ENCODE measurements at places on chromosomes 6 and 20.

GRCh38 chr20:3068986-3069900 lies 2.2 kb upstream of the OXT start:
- DNase-seq: no peak

- DNase-seq: no peak
Observed at GRCh38 chr6:42507901-42508300, 55.9 kb upstream of the UBR2 start.

GRCh38 chr20:479487-479886 lies 17.2 kb upstream of the TBC1D20 start:
- DNase-seq: no peak

DNA sequence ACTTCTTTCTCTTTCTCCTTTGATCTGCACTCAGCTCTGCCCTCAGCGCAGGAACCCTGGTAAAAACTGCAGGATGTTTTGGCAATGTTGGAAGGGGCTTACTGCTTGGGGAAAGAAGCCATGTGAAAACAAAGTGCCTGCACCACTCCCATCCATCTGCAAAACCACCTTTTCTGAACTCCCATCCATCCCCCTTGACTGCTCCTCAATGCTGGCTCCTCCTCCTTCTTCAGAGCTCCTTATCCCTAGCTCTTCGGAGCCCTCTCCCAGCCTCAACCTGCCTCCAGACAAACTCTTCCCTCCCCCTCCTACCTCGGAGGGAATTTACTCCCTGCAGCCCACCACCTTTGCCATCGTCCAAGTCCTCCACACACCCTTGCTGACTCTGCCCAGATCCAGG lies 4.2 kb upstream of the ZBTB12 start:
- no peak for DNase-seq

DNA sequence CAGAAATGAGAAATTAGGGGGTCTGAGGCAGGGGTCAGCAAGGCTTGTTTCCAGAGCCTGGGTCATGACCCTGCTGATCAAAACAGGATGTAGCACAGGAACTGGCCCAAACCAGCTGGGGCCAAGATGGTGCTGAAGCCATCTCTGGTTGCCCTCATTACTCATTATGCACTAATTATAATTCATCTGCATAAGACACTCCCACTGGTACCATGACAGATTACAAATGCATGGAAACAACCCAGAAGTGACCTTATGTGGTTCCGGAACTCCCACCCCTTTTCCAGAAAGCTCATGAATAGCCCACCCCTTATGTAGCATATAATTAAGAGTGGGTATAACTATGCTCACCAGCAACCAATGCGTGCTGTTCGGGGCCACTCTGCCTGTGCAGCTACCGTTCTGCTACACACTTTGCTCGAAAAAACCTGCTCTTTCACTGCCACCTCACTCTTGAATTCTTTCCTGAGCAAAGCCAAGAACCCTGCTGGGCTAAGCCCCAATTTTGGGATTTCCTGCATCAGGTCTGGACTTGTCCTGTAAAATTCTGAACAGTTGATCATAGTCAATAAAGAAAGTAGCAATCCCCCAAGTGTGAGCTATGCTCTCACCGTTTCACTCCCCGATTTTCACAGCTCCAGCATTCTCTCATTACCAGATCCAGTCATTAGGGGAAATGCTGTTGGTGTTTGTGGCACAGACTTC lies 122.3 kb downstream of the WDR27 start:
- DNase-seq: no peak

GRCh38 chr6:41442800-41443501 lies 103.2 kb upstream of the FOXP4 start:
- peak; percentile 76 for DNase-seq

GRCh38 chr20:16761305-16761829 lies 13.2 kb downstream of the OTOR start:
- DNase-seq: peak; percentile 70

DNA sequence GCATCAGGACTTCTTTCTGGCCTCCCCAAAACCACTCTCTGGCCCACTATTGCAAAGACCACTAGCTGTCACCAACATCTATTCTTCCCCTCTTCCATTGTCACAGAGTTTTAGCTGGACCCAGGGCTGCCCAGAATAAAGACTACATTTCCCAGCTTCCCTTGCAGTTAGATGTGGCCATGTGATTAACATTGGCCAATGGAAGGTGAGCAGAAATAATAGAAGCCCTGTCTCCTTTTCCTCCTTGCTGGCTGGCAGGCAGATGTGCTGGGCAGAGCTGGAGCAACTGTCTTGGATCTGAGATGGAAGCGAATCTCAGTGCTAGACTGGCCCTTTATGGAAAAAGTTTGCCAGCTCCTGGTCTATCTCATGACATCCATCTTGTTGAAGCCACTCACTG lies 97.0 kb downstream of the KCNB1 start:
- DNase-seq: peak; percentile 40

DNA sequence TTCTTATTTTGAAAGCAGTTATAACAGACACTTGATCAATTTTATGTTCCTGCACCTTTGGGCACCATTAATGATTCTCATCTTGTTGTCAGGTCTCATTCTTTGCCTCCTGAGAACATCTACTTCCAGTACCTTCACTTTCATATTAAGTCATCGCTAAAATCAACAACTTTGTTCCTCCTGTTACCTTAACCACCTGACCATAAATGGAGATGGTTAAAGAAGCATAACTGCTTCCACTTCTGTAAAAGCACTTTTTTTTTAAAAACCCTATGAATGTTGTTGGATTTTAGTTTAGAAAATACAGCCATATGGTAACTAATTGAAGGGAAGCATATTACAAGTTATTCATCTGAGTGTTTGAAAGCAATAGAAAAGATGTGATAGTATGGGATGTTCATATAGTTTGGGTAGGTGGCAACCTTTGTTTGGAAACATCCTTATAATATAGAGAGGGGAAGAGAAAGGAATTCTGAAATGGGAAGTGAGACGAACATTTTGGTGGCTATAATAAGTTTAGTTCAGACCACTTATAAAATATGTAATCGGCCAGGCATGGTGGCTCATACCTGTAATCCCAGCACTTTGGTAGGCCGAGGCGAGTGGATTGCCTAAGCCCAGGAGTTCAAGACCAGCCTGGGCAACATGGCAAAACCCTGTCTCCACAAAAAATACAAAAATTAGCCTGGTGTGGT lies 53.9 kb downstream of the AFG1L start:
- no peak for DNase-seq

DNA sequence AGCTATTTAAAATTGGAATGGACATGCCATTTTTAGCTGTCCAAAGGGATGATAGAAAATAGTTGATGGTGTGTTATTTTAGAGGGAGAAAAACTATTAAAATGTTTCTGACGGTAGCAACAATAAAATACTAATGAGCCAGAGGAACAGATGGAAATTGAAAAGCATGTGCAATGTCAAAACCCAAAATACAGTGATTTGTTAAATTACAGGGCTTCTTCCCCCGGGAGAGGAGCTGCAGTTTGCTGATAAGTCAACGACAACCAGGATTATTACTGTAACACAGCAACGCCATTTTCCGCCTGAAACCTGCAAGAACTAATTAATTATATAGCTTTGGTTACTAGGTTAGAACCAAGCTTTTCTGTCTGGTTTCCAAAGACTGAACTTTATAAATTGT lies 179.6 kb upstream of the SPTLC3 start:
- DNase-seq: no peak

- DNase-seq: no peak
Observed at GRCh38 chr6:156828280-156828703, 51.1 kb downstream of the ARID1B start.

DNA sequence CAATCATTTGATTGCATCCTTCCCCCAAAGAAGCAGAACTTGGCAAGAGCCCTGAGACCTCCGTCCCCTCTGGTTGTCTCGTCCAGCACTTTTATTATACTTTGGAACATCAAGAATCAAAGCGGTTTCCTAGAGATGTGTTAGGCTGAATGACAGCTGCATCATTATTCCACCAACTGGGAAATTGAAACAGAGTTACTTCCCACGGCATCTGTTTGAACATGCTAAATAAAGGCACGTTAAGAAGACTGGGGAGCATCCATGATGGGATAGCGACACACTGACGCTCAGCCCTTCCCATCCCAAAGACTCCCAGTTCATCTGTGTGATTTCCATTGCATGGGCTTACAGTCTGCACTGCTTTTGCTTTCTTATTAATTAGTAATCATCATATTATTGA lies 147.8 kb downstream of the TBC1D7 start:
- DNase-seq: no peak

DNA sequence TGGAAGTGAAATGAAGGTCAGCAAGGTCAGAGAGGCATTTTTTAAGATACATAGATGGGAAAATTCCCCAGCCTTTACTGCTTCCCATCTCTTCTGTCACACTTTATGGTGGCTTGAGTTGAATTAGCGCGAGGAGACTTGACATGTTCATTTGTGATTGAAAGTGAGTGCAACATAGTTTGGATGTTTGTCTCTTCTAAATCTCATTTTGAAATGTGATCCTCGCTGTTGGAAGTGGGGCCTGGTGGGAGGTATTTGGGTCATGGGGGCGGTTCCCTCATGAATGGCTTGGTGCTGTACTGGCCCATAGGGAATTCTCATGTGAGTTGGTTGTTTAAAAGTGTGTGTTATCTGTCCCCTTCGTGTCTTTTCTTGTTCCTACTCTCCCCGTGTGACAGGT lies 237.2 kb downstream of the CDKAL1 start:
- DNase-seq: no peak

- no peak for DNase-seq
Observed at GRCh38 chr6:2900821-2901644, 2.1 kb downstream of the SERPINB9 start.

DNA sequence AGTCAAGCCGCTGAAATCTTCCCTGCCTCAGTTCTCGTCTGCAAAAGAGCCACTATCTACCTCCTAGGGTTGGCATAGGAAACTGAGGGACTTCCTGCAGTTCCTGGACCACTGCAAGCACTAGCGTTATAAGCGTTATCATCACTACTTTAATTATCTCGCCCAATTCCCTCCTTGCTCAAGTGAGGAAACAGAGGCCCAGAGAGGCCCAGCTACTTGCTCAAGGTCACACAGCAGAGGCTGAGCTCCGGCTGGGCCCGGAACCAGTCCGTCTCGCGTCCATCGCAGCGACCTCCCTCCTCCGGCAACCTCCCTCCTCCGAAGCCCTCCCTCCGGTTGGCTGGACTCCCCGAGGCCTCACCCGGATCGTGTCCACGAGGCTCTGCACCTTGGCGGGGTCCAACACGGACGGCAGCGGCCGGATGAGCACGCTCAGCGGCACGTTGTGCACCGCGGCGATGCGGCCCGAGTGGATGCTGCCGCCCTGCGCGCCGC lies 338 bp downstream of the SRXN1 start:
- no peak for DNase-seq

- DNase-seq: no peak
Observed at GRCh38 chr6:142811923-142812322, 133.1 kb downstream of the HIVEP2 start.

DNA sequence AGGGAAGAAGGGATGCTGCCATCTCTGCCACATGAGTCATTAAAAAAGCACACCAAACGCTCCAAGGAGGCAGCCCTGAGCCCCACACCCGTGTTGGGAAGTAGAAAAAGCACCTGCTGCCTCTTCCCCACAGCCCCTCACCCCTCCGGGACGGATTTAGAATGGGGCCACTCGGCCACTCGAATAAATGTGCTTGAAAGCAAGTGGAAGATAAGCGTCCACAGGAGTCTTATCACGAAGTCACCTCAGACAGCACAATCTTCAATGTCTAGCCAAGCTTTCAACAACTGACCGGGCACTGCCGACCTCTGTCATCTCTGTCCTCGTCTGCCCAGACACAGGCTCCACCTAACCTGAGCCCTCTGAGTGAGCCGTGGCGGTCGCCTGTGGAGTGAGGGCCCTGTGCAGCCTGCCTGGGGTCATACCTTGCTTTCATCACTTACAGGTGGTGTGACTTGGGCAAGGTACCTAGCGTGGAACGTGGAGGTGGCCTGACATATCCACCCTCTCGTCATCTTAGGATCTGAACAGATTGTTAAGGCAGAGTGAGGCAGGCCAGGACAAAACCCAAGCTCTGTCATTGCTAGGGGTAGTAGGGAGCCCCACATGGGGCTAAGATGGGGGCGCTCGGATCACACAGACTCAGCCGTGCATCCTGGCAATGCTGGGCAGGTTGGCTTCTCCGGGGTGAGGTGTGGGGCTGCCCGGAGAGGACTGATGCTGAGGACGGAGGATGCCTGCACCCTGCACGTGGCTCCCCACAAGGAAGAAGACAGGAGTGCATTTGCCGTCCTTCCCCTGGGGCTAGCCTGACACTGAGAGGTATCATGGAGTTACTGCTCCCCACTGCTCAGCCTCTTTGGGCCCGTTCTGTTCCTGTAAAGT lies 34.8 kb downstream of the PSMG4 start:
- no peak for DNase-seq

DNA sequence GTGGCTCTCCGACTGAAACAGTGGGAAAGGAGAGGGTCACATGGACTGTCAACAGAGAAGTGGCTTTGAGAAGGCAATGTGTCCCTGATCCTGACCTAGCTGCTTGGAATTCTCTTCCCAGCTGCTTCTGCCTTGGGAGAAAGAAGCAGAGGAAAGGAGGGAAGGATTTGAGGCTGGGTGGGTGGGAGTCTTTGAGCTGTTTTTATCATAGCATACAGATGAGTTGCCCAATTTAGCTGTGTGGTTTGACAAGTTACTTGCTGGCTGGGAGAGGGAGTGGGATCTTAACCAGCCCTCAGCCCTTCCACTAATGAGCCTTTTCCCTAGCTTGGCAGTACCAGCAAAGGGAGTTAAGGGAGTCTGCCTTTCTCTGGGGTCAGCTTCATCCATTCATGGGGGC lies 51.1 kb upstream of the MYL9 start:
- no peak for DNase-seq

GRCh38 chr6:81901551-81901966 lies 149.1 kb upstream of the TENT5A start:
- no peak for DNase-seq

DNA sequence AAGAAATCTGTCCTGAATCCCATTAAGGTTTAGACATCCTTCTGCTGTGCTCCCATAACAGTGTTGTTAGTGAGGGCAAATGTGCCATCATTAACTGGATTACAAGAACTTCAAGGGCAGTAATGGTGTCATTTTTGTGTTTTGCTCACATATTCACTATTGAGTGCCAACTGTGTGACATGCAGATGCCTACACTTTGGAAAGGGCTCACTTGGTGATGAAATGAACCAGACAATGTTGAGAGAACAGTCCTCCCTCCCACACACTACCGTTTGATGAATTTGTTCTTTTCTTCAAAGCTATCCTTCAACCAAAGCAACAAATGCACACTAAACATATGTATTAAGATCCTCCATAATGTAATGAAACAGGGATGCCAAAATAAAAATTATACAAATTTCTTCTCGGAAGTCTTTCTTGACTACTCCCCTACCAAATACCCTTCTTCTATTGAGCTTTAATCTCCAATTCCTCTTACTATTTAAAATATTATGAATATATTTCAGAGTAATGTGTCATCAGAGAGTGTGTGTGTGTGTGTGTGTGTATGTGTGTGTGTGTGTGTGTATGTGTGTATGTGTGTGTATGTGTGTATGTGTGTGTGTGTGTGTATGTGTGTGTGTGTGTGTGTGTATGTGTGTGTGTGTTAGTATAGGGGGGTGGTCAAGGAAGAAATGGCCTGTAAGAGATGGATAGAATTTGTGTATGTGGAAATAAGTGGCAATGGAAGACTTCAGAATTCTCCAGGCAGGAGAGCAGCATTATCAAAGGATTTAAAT lies 92.3 kb upstream of the ENPP5 start:
- no peak for DNase-seq

All from HEK293T (cell line).